ENCODE measurements at places on chromosomes 12 and 14.

- DNase-seq: no peak
These were observed 218.5 kb downstream of the SLC6A15 start for GRCh38 chr12:84694116-84694515.

DNA sequence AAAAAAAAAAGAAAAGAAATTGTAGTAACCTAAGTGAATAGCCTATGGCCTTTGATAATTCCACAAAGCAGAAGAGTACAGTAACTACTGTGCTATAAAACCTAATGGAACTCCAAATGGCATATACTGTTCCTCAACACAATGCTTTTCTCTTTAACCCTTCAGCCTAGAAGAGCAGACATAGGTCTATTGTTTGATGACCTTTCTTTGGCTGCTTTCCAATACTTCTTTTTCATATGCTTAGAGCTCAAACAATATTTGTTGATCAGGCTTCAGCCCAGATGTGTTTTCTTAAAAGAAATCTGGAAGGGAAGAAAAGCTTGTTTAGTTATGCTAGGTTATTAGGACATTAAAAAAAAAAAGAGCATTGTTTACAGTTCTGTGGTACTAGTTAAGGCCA lies 116.4 kb downstream of the NTN4 start:
- no peak for DNase-seq

- DNase-seq: no peak
These were observed 68.6 kb upstream of the USP15 start for GRCh38 chr12:62191491-62192179.

- no peak for DNase-seq
These were observed 89.7 kb downstream of the TMCC3 start for GRCh38 chr12:94560431-94561221.

DNA sequence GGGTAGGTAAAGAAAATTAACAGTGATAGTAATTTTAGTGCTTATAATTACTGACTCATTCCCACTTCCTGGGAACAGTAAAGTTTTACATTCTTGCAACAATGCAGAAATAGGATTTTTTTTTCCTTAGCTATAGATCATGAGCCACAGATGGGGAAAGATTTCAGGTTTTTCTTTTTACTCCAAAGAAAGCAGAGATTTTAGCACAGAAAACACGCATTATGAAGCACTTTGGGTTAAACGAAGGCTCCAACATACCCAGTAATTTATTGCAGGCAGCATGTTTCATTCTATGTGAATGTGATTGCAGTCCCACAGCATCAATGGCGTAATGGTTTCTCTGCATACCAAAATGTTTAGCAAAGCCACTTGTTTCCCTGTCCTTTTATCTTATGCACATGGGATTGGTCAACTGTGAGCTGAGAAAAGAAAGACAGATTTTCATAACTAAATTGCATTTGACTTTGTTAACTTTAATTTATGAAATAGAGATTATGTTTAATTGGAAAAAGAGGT lies 124.6 kb upstream of the E2F7 start:
- DNase-seq: no peak

DNA sequence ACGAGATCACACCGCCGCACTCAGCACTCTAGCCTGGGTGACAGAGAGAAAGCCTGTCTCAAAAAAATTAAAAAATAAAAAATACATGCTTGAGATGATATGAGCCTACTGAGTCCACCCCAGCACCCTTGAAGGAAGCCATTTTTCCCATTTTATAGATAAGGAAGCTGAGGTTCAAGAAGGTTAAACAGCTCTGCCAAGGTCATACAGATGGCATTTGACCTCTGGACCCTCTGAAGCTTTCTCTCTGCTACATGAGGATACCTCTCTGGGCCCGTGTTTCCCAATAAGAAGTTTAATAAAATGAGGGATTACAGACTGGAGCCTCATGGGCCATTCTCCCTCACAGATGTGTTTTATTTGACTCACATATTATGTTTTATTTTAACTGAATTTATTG lies 53.9 kb upstream of the PNMA1 start:
- DNase-seq: no peak

GRCh38 chr14:22412926-22413411 lies 176.1 kb downstream of the DAD1 start:
- no peak for DNase-seq

- no peak for DNase-seq
These were observed 85.0 kb upstream of the GTF2A1 start for GRCh38 chr14:81305743-81306142.

DNA sequence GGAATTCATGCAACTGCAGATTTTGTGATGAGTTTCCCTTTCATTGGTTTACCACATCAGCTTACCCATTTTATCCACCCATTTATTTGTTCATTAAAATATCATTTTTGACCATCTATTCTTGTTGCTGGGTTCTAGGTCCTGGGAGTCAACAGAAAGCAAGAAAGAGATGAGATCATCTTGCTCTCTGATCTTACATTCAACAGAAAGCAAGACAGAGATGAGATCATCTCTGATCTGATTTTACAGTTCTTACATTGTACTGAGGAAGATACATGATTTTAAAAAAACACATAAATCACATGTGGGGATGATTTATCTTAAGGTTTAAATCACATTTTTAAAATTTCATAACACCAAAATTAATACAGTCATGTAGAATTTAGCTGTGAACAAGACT lies 2.3 kb downstream of the TAS2R46 start:
- no peak for DNase-seq

DNA sequence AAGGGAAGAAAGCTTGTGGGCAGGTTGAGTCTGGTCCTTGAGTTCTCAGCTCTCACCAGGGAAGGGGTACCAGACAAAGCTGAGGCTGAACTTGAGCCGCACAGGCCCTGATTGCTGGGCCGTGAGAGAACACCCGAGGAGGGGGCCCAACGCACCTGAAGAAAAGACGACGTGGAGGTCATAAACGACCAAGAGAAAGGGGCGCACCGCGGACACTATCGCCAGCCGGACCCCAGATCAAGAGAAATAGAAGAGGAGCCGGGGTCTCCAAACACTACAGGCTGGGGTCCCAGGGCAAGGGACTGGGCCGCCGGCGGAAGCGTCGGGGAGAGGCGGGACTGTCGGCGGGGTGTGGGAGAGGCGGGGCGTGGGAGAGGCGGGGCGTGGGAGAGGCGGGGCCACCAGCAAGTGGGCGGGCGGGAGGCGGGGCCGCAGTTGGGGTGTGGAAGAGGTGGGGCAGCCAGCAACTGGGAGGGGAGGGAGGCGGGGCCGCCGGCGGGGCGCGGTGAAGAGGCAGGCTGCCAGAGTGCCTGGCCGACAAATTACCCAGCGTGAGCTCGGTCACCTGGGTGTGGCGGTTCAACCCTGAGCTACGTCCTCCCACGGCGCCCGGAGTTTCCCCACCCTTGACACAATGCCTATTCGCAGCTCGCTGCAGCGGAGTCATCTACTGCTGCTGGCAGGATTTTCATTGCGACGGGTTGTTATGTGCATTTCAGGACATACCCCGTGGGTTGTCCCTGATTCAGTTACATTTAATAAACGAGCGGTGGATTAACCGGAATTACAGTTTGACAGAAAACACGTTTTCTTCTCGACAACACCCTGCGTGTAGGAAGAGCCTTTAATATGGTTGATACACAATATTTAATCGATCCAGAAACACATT lies 15.5 kb upstream of the NEMF start:
- DNase-seq: peak; percentile 96

DNA sequence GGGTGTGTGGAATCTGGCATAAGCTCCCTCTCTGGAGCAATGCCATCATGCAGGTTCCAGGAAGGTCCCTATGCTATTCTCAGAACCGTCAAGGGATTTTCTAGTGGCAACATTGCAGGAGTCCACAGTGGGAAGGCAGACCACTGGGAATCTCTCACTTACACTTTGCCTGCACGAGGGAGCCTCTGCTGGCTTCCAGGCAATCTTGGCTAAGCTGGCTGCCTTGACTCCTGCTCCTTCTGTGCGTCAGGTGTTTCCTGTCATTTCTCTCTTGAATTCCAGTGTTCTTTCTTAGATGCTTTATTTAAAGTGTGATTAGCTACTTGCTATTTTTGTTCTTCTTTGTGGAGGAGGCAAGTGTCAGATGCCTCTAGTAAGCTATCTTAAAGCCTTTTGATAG lies 414.0 kb upstream of the ATP2B1 start:
- DNase-seq: no peak

- no peak for DNase-seq
These were observed 196.9 kb downstream of the ALG10 start for GRCh38 chr12:34219046-34219770.

DNA sequence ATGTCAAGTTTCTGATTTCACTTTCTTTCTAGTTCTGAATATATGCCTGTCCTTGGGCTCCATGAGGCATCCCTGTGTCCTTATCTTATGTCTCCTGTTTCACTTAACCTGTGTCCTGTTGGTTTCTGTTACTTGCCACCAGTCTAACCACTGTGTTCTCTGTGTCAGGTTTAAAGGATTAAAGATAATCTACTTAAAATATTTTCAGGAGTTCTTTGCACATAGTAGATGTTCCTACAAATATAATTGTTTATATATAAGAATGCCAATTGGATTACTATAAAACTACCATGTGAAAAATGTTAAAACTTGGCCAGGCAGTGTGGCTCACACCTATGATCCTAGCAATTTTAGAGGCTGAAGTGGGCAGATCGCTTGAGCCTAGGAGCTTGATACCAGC lies 406.4 kb downstream of the CCER1 start:
- no peak for DNase-seq

DNA sequence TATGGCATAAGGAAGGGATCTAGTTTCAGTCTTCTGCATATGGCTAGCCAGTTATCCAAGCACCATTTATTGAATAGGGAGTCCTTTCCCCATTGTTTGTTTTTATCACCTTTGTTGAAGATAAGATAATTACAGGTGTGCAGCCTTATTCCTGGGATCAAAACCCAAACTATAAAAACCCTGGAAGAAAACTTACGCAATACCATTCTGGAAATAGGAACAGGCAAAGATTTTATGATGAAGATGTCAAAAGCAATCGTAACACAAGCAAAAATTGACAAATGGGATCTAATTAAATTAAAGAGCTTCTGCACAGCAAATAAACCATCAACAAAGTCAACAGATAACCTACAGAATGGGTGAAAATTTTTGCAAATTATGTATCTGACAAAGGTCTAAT lies 128.5 kb upstream of the DCN start:
- no peak for DNase-seq

DNA sequence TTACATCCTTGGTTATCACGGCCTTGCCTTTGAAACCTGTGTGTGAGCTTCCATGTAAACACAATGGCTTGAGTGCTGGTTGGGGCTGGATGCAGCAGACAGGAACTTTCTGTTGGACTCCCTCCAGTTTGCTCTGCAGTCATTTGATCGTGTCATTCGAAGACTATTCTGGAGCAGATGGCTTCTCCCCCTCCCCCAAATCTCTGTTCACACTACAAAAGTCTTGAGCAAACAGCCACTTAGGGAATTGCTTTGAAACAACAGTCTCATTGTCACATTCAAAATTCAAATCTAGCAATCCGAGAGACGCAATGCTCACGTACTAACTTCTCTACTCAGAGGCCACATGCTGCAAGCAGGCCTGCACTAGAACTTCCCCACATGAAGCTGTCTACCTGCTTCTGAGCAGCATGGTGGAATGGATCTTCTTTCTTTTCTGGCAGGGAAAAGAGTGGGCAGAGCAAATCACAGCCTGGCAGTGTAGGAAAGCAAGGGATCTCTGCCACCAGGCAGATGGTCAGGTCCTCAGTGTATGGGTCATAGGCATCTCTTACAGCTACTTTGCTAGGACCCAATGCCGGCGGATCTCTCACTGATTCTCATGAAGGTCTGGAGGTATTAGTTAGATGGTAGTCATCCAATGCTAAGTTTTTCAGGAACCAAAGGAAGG lies 214.2 kb downstream of the PPM1H start:
- DNase-seq: no peak

- DNase-seq: no peak
These were observed 6.1 kb upstream of the PSMA3 start for GRCh38 chr14:58238252-58239243.

- DNase-seq: no peak
These were observed 6.6 kb downstream of the RHOJ start for GRCh38 chr14:63210812-63211211.

DNA sequence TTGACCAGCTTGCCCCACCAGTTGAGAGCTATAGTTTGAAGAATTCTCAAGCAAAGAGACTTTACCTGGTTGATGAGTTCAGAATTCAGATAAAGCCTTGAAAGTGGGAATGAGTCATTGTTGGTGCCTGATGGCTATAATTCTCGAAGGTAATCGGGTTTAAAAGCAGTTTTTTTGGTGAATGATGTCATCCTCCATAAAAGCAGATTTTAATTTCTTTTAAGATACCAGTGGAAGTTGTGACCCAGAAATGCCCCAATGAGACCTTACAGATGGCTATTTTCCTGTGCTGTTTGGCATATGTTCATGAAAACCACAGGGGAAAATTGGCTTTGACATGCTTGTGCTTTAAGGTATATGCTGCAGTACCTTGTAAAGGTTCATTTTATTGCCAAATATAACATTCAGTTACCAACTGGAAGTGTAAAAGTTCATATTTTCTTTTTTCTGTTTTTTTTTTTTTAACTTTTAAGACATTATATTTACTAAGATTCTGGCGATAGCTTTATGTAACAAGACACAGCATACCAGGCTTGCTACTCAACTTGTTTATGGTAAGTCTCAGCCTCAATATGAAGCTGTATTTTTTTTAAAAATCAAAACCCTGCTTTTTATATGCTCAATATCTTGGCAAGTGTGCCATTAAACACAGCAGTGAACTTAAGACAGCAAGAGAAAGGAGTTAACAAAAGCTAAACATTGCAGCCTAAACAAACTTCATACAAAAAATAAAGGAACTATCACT lies 119.3 kb downstream of the LMNTD1 start:
- DNase-seq: no peak

GRCh38 chr12:102567031-102567985 lies 86.9 kb upstream of the IGF1 start:
- DNase-seq: no peak

- no peak for DNase-seq
These were observed 144.4 kb upstream of the PRICKLE1 start for GRCh38 chr12:42733911-42734310.

DNA sequence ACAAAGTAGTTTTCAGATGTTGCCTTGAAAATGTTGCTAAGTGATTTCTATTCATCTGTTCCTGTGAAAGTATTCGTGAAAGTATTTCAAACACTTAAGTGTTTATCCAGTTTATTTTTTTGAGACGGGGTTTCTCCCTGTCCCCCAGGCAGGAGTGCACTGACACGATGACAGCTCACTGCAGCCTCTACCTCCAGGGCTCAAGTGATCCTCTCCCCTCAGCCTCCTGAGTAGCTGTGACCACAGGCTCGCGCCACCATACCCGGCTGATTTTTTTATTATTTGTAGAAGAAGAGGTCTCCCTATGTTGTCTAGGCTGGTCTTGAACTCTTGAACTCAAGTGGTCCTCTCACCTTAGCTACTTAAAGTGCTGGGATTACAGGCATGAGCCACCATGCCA lies 1.7 kb downstream of the ZDHHC17 start:
- DNase-seq: no peak

- DNase-seq: no peak
These were observed 273.3 kb downstream of the RPL10L start for GRCh38 chr14:46378248-46378647.

- DNase-seq: no peak
These were observed 15.1 kb downstream of the NDUFA9 start for GRCh38 chr12:4663971-4664505.

DNA sequence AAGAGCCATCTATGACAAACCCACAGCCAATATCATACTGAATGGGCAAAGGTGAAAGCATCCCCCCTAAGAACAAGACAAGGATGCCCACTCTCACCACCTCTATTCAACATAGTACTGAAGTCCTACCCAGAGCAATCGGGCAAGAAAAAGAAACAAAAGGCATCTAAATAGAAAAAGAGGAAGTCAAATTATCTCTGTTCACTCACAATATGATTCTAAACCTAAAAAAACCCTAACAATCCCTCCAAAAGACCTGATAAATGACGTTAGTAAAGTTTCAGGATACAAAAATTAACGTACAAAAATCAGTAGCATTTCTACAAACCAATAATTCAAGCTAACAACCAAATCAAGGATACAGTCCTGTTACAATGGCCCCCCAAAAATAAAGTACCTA lies 26.9 kb downstream of the MDM1 start:
- DNase-seq: no peak
